Umbilical cord (tissue), 2 donors: ENCODE measurements at places on chromosomes 5 and 9.

GRCh38 chr9:3857673-3858072 lies 331.9 kb upstream of the RFX3 start:
- DNase-seq: no peak

- DNase-seq: peak; percentile 95
These were observed 4.4 kb downstream of the SLC25A25 start for GRCh38 chr9:128072144-128073021.

DNA sequence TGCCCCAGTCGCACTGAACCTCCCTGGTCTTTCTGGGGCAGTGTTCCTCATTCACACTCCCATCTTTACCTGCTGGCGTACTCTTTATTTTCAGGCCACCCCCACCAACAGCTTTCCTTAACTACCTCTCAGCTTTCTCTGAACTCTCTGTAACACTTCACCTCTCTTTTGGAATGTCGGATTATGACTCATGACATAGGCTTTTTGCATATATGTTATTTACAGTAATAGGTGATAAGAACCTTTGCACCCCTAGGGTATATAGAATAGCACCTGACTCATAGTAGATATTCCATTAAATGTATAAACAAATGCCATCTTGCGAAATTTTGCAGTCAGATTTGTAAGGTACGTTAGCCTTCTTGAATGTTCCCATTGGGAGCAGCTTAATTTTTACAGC lies 52.9 kb upstream of the MIER3 start:
- peak; percentile 12 for DNase-seq

- no peak for DNase-seq
These were observed 91.8 kb downstream of the STX17 start for GRCh38 chr9:99998266-99998665.

DNA sequence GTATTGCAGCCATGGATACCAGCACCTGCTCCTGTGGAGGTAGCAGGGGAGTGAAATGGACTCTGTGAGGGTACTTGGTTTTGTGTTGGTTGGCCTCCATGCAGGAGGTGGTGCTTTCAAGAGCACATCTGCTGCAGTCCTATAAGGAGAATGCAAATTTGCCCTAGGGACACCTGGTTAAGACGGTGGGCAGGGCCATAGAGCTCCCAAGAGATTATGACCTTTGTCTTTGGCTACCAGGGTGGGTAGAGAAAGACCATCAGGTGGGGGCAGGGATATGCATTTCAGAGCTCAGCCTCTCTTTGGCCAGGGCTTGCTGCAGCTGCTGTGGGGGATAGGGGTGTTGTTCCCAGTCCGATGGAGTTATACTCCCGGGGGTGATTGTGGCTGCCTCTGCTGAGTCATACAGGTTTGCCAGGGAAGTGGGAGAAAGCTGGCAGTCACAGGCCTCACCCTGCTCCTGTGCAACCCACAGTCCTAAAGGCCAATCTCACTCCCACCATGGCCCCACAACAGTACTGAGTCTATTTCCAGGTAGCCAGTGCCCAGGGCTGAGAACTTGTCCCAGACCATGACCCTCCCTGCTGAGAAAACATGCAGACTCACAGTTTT lies 14.0 kb upstream of the PDLIM4 start:
- no peak for DNase-seq

DNA sequence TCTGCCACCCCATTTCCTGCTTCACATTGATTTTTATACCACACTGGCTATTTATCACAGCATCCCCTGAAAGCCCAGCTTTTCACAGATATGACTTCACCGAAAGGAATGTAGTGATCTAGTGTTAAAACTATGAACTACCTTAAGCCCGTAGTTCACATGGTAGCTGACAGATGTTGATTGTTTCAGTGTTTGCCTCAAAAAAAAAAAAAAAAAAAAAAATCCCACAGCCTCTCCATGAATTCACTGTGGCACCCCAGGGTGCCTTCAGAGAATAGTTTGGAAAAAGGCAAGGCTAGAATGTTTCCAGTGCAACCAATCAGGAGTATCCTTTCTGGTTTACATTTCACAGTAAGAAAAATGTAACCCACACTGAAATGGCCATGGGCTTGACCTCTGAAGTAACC lies 37.1 kb downstream of the GLIS3 start:
- peak; percentile 50 for DNase-seq

- DNase-seq: no peak
These were observed 32.6 kb downstream of the FNBP1 start for GRCh38 chr9:130010151-130010988.

GRCh38 chr5:172059661-172060100 lies 53.2 kb upstream of the FBXW11 start:
- DNase-seq: no peak

- DNase-seq: no peak
These were observed 17.8 kb upstream of the FIBCD1 start for GRCh38 chr9:130956636-130957450.

GRCh38 chr5:39284552-39284951 lies 65.2 kb upstream of the FYB1 start:
- DNase-seq: no peak

DNA sequence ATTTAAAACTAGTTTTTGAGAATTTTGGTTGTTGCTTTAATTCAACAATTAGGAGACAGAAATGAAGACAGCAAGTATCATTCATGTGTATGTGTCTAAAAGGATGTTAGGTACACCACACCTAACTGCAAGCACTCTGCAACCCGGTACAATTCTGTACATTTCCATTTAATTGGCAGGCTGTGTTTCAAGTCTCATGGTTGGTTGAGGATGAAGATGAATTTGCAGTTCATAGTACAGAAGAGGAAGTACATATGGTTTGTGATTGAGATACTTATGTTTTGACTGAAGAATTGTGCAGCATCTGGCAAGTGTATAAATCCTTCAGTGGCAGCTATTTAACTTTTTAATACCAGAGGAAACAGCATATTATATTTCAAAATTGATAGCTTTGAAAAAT lies 628.7 kb upstream of the ZNF608 start:
- no peak for DNase-seq

DNA sequence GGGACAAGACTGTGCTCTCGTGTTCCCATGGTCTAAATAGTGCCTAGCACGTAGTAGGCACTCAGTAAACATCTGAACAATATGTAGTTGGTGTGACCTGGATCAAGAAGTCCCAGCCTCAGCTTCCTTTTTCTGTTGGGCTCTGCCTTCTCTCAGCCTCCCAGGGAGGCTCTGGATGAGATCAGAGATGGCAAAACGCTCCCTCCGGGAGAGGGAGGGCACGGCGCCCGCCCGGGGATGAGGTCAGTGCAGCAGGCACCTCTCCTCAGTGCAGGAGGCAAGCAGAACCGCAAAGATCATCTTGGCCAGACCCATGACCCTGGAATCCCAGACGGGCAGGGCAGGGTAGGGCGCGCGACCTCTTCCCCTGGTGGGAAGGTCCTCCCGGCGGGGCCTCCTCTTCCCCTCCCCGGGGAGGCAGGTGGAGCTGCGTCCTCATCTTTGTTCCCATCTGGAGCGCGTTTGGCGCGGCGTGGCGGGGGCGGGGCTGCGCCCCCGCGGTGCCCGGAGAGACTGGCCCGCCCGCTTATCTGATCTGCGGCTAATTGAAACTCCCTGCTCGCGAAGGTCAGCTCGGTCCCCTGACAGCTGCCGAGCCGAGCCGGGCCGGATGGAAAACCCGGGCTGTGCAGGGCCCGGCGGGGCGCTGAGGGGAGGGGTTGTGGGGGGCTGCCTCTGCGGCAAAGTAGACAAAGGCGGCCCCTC lies 60.9 kb downstream of the CXXC5 start:
- peak; percentile 72 for DNase-seq

- no peak for DNase-seq
These were observed 179.7 kb upstream of the ADAMTSL1 start for GRCh38 chr9:18294229-18294628.
